Ureter (tissue), 1 donor: ENCODE measurements at places on chromosomes 6 and 20. TPM values are rescaled to one million over a fixed set of nuclear protein-coding genes. Genes with fewer than 3 reads are reported as not detected.

Gene SYCP2
- total RNA-seq, result 3.2 TPM

Gene SLC17A2
- total RNA-seq, result not detected

Gene PACRG
- 9.7 TPM for total RNA-seq

Gene IL17A
- not detected for total RNA-seq

Gene CLPSL2
- total RNA-seq, result not detected

Gene CLPSL1
- not detected for total RNA-seq

Gene CCDC170
- 1.7 TPM for total RNA-seq

Gene ZSCAN23
- total RNA-seq, result 11.2 TPM

DNA sequence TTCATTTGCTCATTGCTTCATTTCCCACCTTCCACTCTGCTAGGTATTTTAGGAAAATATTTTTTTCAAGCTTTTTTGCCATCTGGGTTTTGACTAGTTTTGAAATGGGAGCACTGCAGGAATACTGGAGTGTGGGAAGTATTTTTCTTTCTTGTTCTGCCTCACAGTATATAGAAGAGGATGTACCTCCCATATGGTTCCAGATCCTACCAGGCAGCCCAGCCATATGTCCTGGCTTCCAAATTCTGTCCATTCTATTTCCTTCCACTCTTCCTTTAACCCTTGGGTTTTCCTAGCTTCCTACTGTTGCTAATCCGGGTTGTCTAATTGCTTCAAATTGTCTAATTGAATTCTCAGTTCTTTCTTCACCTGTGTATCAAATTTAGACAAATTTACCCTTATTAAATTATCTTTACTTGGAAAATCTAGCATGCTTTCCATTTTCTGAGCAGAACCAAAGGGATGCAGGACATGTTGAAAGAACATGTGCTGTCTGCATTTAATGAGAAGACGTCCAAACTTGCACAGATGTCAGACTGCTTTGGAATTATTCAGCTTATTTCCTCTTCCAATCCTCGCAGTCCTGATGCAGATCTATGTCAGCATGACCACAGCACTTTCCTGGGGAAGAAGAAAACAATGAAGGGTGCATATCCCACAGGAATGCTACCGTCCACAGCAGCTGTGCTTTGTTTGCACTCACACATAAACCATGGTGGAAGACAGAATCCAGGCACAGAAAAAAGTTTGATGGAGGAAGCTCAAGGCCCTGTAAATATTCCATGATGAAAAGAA lies 1273.9 kb upstream of the MAP3K7 start:
- no peak for DNase-seq

DNA sequence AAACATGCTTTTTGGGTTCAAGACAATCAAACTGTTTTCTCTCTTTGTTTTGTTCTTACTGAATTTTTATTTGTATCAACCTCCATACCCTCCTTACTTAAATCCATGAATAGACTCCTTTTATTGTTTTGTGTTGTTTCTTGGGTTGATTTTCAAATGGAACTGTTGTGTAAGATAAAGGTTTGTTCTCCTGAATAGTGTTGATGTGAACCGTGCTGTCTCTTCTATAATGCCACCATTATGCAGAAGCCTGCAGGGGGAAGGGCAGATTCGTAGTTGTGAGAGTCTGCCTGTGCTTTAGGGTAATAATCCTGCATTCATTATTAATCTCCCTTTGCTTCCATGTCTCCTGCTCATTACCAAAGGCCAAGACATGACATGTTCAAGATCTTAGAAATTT lies 105.9 kb downstream of the CDKAL1 start:
- DNase-seq, result no peak

- DNase-seq, result no peak
Measured at GRCh38 chr20:46705378-46705729, 4.1 kb upstream of the SLC2A10 start.

- no peak for DNase-seq
Measured at GRCh38 chr6:166502453-166502852, 84.0 kb downstream of the RAMACL start.

DNA sequence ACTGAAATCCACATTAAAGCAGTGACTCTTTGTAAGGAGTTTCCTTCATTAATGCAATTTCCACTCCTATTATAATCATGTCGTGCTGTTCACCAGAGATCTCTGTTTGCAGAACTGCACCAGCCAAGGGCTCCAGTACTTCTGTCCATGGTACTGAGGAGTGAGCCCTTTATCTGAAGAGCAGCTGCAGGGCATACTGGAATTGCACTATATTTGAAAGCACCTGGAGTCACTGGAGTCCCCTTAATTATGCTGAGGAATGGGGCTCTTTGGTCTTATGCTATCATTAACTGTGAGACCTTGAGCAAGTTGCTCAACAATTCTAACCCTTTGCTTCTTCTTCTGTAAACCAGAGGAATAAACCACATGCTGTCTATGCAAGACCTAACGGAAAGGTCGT lies 61.7 kb upstream of the NUP153 start:
- DNase-seq, result no peak

GRCh38 chr20:4439461-4439860 lies 282.2 kb upstream of the PRND start:
- DNase-seq, result no peak

DNA sequence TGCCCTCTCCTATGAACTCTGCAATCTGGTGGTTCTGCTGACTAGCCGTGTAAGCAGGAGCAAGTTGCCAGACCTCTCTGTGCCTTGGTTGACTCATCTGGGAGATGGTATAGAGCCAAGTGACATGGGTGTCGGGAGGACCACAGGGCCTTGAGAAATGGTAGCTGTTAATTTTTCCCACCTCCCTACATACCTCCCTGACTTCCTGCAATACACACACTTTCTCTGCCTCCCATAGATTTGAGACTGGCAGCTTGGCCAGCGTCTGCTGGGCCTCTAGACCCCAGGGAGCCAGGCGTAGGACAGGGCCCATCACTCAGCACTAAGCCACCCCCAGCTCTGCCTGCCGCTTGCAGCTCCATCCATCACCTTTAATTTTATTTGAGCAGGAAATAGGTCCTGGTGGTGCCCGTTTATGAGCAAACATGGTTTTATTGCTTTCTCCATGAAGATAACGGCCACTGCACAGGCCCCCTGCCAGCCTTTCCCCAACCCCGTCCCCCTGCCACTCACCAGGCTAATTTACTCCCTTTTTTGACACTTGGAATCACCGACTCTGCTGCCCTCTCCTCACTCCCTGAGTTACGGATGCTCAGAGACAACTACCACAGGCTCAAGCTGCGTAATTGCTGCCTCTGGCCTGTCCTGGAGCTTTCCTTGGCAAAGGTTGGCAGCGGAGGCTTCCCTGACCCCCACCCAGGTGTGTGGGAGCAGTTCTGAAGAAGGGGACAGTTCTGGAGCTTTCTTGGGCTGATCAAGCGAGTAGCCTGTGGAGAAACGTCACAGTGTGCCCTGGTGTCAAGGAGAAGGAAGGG lies 11.1 kb downstream of the GLP1R start:
- DNase-seq, result no peak

- no peak for DNase-seq
Measured at GRCh38 chr6:1599469-1599868, 10.2 kb upstream of the FOXC1 start.

GRCh38 chr20:47825011-47825762 lies 39.9 kb upstream of the SULF2 start:
- no peak for DNase-seq

DNA sequence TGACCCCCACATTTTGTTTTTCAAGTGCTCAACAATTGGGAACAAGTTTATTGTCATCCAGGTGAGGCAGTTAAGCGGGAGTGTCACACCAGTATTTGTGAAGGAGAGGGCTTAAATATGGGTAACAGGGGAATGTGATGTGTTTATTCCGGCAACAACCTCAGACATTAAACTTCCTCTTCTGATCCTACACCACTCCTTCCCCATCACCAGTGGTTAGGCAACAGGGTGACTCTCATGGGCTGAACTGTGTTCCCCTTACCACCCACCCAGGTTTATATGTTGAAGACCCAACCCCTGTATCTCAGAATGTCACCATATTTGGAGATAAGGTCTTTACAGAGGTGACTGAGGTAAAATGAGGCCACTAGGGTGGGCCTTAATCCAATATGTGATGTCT lies 52.1 kb upstream of the RNF182 start:
- no peak for DNase-seq

GRCh38 chr6:123393331-123393730 lies 243.4 kb downstream of the TRDN start:
- DNase-seq, result no peak

DNA sequence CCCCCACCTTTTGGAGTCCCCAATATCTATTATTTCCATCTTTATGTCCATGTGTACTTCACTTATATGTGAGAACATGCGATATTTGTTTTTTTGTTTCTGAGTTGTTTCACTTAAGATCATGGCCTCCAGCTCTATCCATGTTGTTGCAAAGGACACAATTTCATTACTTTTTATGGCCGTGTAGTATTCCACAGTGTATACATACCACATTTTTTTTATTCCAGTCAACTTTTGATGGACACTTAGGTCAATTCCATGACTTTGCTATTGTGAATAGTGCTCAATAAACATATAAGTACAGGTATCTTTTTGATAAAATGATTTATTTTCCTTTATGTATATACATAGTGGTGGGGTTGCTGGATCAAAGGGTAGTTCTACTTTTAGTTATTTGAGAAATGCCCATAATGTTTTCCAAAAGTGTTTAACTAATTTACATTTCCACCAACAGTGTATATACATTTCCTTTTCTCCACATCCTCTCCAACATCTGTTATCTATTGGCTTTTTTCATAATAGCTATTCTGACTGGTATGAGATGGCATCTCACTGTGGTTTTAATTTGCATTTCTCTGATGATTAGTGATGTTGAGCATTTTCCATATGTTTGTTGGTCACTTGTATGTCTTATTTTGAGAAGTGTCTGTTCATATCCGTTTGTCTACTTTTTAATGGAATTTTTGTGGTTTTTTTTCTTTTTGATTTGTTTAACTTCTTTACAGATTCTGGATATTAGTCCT lies 34.0 kb upstream of the COL10A1 start:
- DNase-seq, result no peak

GRCh38 chr20:16626849-16627248 lies 53.6 kb upstream of the KIF16B start:
- DNase-seq, result no peak

DNA sequence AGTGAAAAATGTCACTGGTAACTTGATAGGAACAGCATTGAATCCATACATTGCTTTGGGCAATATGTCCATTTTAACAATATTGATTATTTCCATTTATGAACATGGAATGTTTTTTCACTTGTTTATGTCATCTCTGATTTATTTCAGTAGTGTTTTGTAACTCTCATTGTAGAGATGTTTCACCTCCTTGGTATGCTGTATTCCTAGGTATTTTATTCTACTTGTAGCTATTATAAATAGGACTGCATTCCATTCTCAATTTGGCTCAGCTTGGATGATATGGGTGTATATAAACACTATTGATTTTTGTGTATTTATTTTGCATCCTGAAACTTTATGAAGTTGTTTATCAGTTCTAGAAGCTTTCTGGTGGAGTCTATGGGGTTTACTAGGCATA lies 730.3 kb downstream of the DOK5 start:
- no peak for DNase-seq

- no peak for DNase-seq
Measured at GRCh38 chr6:144712541-144712940, 427.4 kb downstream of the UTRN start.

DNA sequence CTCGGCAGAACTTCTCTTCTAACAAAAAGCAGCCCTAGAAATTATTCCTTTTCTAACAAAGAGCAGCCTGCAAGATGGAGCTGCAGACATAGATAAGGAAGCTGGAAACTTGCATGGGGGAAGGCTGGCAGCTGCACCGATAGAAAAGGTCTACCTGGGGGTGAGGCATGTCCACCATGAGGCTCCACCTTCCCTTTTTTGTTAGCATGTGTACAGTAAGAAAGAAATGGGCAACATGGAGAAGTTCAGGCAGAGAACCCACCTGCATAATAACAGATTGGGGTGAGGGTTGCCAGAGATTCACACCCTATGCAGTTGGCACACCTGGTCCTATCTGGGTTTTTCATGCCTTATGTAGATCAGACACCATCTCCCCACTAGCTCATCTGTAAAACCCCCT lies 25.4 kb downstream of the ZNF311 start:
- DNase-seq, result no peak

- DNase-seq, result no peak
Measured at GRCh38 chr6:5107341-5107740, 22.2 kb downstream of the PPP1R3G start.

DNA sequence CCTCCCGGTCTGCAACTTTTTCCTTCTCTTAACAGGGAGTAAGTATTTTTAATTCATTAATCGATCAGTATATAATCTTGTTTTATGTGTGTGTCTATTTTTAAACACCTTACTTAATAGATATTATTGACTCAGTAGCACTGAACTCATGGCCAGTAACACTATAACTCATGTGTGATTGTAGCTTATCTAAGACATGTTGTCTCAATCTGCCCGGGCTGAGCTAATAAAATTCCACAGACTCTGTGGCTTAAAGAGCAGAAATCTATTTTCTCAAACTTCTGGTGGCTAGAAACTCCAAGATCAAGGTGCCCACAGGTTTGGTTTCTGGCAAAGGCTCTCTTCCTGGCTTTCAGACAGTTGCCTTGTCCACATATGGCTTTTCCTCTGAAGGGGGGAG lies 68.8 kb upstream of the TNFAIP3 start:
- DNase-seq, result no peak

DNA sequence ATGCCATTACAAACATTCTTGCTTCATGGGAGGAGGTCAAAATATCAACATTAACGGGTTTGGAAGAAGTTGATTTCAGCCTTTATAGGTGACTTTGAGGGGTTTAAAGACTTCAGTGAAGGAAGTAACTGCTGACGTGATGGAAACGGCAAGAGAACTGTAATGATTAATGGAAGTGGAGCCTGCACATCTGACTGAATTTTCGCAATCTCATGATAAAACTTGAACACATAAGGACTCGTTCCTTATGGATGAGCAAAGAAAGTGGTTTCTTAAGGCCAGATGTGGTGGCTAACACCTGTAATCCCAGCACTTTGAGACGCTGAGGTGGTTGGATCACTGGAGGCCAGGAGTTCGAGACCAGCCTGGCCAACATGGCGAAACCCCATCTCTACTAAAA lies 226.1 kb downstream of the BCAS1 start:
- DNase-seq, result no peak

DNA sequence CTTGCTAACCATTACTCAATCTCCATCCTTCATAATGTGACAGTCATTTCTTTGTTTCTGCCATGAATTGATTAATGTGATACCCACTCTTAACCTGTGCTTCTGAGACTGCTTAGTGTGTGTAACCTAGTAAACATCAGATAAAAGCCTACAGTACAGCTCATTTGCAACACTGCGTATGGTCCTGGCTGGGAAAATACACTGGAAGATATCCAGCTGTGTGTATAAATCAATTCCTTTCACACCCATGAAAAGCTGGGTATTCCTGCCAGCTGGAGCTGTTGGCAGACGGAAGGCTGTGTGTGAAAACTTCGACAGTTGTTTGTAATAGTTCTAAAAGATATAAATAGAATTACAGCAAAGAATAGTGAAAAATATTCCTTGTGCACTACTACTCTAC lies 509.2 kb downstream of the FRK start:
- DNase-seq, result no peak

- no peak for DNase-seq
Measured at GRCh38 chr6:168404560-168404959, 36.4 kb upstream of the SMOC2 start.

DNA sequence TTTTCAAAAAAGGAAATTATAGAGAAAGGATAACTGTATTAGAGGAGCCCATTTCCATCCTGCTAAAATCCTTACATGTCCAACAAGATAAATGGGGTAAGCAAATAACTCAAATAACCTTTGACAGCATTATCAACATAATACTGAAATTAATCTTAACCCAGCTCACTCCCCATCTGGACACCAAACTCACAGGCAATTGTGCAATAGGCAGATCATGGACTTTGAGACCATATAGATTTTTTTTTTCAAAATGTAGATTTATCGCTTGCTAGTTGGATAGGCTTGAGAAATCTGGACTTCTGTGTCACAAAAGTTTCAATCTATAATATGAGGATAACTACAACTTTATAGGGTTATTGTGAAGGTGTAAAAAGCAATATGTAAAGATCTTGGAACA lies 134.4 kb upstream of the ASCC3 start:
- no peak for DNase-seq
